Colonic mucosa (tissue), 4 donors: ENCODE measurements at places on chromosomes 3 and 15.

- H3K4me1 ChIP-seq: peaks cover 11% of the 10 kb centered on the region
- peaks cover 17% of the 10 kb centered on the region for H3K27me3 ChIP-seq
- H3K4me3 ChIP-seq: no peak overlapping the region
These were observed 2.6 kb upstream of the CEMIP start for GRCh38 chr15:80776420-80777045.

DNA sequence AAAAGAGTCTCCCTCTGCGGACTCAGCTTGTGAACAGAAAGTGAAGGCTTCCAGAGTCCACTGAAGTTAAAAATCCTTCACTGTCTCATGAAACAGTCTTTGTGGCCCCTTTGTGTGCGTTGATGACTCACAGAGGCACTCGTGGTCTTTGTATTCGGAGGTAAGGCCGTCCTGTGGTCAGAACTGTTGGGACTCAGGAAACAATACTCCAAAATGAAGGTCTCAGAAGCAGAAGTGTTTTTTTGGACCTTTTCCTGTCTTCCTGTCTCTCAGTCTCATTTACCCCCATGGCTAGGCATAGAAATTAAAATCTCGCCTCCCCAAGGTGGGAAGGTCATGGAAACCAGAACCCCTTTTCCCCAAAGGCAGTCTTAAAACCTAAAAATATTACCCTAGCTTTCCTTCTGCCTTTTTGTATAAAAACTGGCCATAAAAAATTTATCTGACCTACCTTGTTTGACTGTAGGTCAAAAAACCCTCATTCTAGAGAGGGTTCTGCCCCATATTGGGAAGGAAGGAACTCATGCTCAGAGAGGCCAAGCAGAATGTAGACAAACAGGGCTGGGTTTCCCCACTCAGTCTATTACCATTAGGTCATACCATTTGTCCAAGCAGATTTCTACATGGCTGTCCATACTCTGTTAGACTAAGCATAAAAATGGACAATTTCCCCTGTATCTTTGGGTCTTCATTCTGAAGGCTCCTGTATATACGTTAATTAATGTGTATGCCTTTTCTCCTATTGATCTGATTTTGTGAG, 19.1 kb upstream of the EPB42 start:
- no peaks in the 10 kb centered on the region for H3K27me3 ChIP-seq
- H3K27ac ChIP-seq: no peak overlapping the region
- no peaks in the 10 kb centered on the region for H3K36me3 ChIP-seq
- no peak for DNase-seq

- H3K27ac ChIP-seq: no peak overlapping the region
- no peak for DNase-seq
- no peak overlapping the region for H3K4me3 ChIP-seq
- H3K36me3 ChIP-seq: no peaks in the 10 kb centered on the region
- no peaks in the 10 kb centered on the region for H3K4me1 ChIP-seq
- no peaks in the 10 kb centered on the region for H3K27me3 ChIP-seq
These were observed 234.5 kb downstream of the SATB1 start for GRCh38 chr3:18190646-18191045.

- H3K27me3 ChIP-seq: no peaks in the 10 kb centered on the region
- no peak overlapping the region for H3K27ac ChIP-seq
- no peak overlapping the region for H3K4me3 ChIP-seq
- H3K36me3 ChIP-seq: no peaks in the 10 kb centered on the region
- H3K4me1 ChIP-seq: no peaks in the 10 kb centered on the region
- no peak for DNase-seq
These were observed 26.5 kb downstream of the PLOD2 start for GRCh38 chr3:146134348-146135117.

DNA sequence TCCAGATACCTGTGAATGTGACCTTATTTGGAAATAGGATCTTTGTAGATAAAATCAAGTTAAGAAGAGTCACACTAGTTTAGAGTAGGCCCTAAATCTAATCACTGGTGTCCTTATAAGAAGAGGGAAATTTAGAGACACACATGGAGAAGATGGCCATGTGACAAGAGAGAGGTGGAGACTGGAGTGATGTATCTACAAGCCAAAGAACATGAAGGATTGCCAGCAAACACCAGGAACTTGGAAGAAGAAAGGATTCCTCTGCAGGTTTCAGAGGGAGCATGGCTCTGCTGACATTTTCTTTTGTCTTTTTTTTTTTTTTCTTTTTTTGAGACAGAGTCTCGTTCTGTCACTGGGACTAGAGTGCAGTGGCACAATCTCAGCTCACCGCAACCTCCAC, 20.8 kb downstream of the ARHGEF3 start:
- H3K4me3 ChIP-seq: no peak overlapping the region
- no peaks in the 10 kb centered on the region for H3K36me3 ChIP-seq
- H3K27me3 ChIP-seq: no peaks in the 10 kb centered on the region
- no peak for DNase-seq

DNA sequence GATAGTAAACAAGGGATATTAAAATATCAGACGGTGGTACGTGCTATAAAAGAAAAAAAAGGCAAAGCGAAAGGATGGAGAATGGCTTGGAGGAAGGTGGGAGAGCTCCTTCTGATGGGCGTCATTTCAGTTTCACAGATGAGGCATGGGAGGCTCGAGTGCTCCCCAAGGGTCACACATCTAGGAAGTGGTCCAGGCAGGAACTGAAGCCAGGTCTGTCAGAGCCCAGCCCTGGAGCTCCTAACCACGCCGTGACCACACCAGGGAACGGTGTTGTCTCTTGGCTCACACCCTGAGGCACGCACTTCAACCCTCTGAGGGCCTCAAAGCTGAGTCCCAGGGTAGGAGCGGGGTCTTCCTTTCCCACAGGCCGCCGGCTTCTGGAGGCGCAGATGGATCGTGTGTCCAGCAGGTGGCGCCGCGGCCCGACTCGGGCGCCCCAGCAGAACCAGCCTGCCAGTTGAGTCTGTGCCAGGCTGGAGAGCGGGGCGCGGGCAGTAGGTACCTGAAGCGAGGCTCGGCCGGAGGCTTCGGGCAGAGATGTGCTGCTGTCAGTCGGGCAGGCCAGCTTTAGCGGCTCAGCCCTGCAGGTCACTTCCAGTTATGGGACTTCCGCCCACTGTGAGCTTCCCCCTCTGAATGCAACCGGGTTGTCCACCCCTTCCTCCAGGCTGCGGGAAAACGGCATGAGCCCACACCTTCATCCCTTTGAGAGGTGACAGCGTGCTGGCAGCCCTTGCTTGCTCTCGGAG, 68.1 kb downstream of the SLC6A1 start:
- H3K27ac ChIP-seq: no peak overlapping the region
- H3K4me1 ChIP-seq: no peaks in the 10 kb centered on the region
- H3K36me3 ChIP-seq: no peaks in the 10 kb centered on the region
- DNase-seq: peak; percentile 41

- H3K4me1 ChIP-seq: no peaks in the 10 kb centered on the region
- H3K4me3 ChIP-seq: no peak overlapping the region
- H3K27me3 ChIP-seq: no peaks in the 10 kb centered on the region
- no peak overlapping the region for H3K27ac ChIP-seq
- H3K36me3 ChIP-seq: no peaks in the 10 kb centered on the region
These were observed 70.3 kb downstream of the SENP2 start for GRCh38 chr3:185656321-185656840.

DNA sequence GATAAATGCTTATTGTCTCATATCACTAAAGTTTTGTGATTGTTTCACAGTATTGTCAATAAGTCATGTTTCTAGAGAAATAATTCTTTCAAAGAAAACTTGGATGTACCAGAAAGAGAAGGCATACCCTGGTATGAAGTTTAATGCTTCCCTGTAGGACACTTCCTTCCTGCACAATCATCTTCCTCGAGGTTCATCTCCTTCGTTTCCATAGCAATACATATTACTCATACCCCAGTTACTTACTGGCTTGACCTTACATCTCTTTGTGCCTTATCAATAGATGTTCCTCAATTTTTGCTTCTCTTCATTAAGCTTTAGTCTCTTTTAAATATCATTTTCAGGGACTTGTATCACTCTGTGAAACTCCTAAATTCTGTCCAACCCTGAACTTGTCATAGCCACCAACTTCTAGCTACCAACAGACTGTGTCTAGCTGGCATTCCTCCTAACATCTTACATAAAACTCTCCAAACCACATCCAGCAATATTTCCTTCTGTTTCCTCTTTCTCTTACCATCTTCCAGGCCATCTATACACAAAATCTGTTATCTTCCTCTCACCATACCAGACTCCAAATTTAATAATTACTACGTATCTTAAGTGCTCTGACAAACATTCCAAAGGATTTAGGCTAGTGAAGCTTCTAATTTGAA, 134.3 kb downstream of the GADL1 start:
- H3K27ac ChIP-seq: no peak overlapping the region
- DNase-seq: no peak

- no peaks in the 10 kb centered on the region for H3K27me3 ChIP-seq
- no peak for DNase-seq
- no peak overlapping the region for H3K4me3 ChIP-seq
- H3K36me3 ChIP-seq: no peaks in the 10 kb centered on the region
These were observed 34.4 kb upstream of the MEIS2 start for GRCh38 chr15:37134699-37135131.

GRCh38 chr15:49042165-49042564, 4.1 kb downstream of the SECISBP2L start:
- no peak for DNase-seq
- H3K4me3 ChIP-seq: no peak overlapping the region
- H3K27ac ChIP-seq: no peak overlapping the region
